Skeletal muscle cell (primary cell): ENCODE measurements at places on chromosomes 5 and 9.

DNA sequence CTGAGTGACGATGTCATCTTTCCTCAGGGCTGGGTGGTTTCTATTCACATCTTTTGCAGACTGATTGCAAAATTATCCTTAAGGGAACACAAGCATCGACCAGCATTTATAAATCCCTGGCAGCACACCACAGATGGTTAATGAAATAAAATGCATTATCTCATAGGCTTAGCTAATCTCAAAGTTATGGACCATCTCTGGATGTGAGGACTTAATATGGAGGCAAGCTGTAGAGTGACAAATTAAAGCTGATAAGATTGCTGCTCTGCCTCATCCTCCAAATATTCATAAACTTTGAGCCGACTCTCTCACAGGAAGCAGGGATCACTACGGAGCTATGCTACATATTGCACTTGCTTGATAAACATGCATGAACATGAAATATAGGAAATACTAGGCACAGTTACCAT is 663.2 kb upstream of the RGMB start:
- DNase-seq, result peak; percentile 81

DNA sequence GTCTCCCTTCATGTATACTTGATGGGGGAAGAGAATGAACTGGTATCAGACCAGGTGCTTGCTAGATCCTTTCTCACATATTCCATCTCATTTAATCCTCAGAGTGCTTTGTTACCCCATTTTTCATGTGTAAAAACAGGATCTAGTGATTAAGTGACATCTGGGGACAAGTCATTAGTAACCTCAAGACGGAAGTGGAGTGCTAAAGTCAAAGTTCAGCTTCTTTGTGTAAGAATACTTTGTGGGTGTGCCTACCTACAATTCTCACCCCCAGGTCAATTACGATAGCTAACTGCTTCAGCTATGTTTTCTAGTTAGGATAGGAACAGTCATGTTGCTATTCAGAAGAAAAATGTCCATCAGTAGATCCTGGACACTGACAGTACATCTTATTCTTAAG is 3.1 kb upstream of the FAM120AOS start:
- DNase-seq, result no peak

- DNase-seq, result no peak
These were observed 692.3 kb downstream of the PTPRD start for GRCh38 chr9:9920425-9921060.

GRCh38 chr5:115398719-115399118 is 102.3 kb upstream of the CCDC112 start:
- DNase-seq, result peak; percentile 84

GRCh38 chr5:133596049-133596448 is 16.3 kb downstream of the FSTL4 start:
- no peak for DNase-seq

DNA sequence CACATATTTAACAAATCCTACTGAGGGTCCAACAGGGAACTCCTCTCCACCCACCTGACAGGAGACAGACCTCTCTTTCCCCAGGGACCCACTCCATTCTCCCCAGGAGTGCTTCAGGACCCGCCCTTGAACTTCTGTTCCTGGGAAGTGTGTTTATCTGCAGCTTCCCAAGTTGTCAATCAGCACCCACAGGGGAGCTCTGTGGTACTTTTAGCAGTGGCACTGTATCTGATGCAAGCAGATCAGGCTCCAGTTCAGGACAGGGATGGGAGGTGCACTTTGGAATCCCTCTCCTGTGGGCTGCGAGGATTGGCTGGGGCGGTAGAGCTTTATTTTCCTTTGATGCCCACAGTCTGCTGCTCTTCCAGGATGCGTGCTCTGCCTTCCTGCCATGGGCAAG is 8.7 kb downstream of the GALNT10 start:
- no peak for DNase-seq

DNA sequence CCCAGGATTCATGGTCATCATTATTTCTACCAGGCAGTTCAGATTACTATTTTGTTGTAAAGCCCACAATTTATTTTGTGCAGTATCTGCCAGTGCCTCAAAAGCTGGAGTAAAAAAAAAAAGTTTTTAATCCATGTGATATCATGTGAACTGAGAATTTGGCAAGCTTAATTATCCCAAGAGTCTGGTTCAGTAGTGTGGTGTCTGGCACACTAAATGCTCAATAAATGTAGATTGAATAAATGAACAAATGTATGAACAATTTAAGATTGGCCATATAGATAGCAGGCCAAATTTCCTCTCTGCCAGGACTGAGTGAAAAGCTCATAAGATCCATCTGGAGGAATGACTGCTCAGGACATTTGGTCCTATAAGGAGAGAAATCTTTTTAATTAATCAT is 533.0 kb downstream of the TLE1 start:
- no peak for DNase-seq

DNA sequence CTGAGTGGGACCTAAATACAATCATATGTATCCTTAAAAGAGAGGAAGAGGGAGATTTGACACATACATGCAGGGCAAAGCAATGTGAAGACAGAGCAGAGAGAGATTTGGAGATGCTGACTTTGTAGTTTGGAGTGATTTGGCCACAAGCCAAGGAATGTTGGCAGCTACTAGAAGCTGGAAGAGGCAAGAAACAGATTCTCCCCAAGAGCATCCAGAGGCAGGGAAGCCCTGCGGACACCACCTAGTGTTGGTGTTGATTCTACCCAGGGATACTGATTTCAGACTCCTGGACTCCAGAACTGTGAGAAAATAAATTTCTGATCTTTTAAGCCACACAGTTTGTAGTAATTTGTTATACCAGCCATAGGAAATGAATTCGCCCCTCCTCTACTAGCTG is 64.9 kb upstream of the OSMR start:
- DNase-seq, result peak; percentile 66

DNA sequence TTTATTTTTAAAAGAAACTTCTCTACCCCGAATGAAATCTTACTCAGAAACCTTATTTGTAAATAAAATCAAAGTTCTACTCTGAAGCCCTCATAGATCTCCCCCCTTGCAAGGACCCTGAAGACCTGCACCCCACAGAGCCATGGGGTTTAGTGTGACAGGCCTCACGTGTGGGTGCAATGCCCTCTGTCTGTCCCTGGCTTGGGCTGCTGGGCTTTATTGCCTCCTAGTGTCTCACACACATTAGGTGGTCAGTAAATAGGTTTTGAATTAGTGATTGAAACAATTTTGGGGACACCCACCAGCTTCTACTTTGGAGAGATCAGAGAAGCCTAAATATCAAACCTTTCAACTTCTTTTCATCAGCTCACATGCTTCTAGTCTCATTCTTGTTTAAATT is 403.7 kb downstream of the KDM4C start:
- DNase-seq, result no peak

- DNase-seq, result no peak
These were observed 607 bp downstream of the BARX1 start for GRCh38 chr9:93954434-93955061.

GRCh38 chr5:98031926-98032325 is 741.5 kb upstream of the RGMB start:
- DNase-seq, result no peak

GRCh38 chr9:10268531-10269485 is 344.0 kb downstream of the PTPRD start:
- DNase-seq, result peak; percentile 10

- DNase-seq, result no peak
These were observed 108.6 kb downstream of the ACER2 start for GRCh38 chr9:19517202-19517942.

DNA sequence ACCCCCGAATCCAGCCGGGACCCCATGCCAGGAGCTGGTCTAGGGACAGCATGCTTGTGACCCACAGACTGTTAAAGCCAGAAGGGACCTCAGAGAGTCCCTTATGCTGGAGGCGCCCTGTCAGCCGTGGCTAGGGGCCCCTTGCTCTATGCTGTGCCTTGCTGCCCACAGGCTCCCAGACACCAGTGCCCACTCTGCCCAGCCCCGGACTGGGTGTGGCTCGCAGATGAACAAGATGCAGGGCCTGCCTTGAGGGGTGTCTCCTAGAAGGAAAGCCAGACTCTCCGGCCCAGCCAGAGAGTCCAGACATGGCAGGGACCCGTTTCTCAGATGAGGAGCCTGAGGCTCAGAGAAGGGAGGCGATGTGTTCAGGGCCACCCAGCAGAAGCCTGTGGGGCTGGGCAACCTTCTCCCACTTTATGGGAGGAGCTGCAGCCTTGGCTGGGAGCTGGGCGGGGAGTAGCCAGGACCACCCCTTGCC is 85.7 kb downstream of the LMX1B start:
- DNase-seq, result no peak

DNA sequence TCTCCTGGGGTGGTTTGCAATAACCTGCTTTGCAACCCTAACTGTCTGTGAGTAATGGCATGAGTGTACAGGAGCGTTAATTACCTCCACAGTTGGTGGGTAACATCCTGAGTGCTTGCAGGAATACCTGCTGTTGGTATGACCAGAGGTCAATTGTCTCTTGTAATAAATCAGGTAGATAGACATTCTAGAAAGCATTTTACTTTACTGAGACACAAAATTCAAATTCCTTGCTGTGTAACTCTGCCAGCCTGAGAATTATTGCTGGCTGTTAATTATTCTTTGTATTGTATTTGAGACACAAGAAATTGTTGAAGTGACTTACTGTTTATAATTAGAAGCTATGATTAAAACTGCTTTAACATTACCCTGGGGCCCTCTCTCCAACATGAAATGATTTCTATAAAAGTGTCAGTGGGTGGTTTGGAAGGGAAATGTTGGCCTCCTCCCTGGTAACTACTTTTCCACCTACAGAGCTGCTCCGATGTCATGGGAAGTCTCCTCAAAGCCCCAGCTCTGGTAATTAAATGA is 150.8 kb upstream of the ADCY2 start:
- DNase-seq, result no peak

- DNase-seq, result no peak
These were observed 6.1 kb upstream of the DMRT3 start for GRCh38 chr9:970151-970996.

- no peak for DNase-seq
These were observed 60.3 kb downstream of the STX17 start for GRCh38 chr9:99966716-99967115.

DNA sequence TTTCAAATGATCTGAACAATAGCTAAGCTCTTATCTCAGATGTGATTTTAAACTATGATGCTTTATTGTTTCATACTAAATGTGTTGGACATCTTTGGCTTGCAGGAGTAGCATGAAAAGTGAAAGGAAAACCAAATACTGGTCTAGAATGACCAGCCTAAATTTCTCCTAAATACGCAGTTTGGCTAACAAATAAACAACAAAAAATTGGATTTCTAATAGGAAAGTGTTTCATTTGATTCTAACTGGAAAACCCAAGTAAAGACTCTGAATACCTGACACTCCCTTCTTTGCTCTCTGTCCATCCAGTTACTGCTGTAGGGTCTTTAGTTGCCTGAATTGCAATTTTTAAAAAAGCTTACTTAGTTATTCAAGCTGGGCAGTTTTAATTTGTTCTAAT is 111.7 kb upstream of the ACOT12 start:
- no peak for DNase-seq

- no peak for DNase-seq
These were observed 76.6 kb upstream of the ZNF169 start for GRCh38 chr9:94182532-94182931.

GRCh38 chr9:14097666-14098415 is 216.1 kb downstream of the NFIB start:
- no peak for DNase-seq

DNA sequence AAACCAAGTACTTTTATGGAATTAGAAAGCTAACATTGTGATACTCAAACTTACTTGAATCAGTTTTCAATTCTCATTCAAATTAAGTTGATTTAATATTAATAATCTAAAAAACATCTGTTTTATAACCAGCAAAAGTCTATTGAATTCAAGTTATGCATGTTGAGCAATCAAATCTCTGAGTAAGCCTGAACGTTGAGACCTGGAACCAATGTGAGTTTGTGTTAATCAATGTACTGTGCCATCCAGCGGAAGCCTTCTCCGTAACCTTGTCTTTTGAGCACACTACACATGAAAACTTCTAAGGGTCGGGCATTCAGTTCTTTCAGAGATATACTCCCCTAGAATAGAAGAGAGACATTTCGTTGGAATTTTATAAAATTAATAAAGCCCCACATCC is 25.9 kb downstream of the SAR1B start:
- no peak for DNase-seq

DNA sequence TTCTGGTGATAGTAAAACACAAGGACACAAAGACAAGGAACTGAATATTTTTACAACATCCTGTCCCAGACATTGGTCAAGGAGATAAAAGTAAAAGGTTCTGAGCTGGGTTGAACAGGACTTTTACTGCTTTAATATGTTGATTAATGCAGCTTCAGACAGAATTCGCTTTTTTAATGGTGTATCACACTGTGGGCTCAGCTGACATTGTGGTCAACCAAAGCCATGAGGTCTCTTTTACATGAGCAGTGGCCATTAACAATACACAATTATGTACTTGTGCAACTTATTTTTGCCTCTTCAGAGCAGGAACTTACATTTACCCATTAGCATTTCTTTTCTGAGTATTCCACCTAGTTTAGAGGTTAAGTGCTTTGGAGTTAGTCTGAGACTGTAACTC is 22.8 kb upstream of the ERBIN start:
- no peak for DNase-seq

DNA sequence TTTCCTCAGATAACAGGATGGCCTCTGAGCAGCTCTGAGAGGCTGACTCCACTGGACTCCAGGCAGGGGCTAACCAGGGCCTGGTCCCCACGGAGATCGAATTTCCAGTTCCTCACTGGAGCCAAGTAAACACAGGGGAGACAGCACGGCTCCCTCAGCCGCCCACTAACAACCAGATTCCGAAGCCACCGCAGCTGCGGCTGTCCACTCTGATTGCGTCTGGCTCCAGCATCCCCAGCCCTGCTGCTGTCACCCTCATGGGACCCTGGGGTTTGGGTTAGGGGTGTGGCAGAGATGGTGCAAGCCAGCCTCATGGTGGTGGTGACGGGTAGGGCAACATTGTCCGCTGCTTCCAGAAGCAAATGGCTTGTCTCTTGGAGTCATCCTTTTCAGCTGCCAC is 172.6 kb downstream of the RGS3 start:
- DNase-seq, result no peak

DNA sequence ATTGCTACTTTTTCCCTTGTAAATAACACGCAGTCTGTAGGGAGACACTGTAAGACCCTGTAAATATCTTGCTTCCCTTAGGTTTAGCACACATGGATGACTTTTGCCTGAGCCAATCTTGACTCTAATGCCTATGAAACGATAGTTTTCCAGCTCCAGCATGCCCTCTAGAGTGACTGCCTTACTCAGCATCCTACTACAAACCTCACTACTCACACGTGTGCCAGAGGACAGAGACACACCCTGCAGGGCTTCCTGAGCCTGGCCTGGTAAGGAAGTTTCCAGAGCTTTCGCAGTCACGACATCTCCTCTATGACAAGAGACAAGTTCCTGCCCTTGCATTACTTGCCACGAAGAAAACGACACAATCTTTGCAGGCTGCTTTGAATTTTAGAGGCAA is 138.1 kb downstream of the ATPSCKMT start:
- DNase-seq, result no peak

GRCh38 chr9:116149844-116150243 is 3.7 kb upstream of the PAPPA start:
- DNase-seq, result no peak

DNA sequence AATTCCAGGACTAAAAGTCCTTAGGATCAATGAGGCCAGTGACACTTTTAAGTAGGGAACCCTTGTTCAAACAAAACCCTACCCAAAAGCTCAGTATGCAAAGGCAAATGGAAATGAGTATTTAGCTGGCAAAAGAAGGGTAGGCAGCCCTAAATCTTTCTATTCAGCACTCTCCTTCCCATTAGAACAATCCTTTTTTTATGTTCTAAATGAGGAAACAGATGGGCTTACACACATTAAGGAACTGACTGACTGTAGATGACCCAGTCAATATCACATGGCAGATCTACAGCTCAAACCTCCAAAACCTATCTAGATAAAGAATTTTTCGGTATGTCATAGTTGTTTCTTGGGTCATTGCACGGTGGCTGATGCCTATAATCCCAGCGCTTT is 7.2 kb downstream of the CSNK1A1 start:
- no peak for DNase-seq
